ENCODE measurements at places on chromosomes 6 and 20.

DNA sequence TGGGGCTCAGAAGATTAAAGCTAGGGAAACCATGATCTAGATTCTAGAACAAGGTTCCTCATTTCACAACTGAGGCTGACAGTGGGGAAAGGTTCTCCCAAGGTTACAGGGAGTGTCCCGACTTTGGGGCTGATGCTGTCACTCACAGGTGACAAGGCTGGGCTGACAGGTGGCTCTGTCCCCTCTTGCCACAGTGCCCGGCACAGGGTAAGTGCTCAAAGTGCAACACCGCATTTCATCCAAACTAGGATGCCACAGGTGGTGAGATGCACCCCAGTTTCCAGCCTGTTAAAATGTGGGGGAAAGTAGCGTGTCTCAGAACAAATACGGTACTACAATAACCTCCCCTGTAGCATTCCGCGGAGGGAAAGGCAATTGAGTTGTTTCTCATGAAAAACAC, 7.8 kb downstream of the ZBP1 start:
- no peak for DNase-seq

DNA sequence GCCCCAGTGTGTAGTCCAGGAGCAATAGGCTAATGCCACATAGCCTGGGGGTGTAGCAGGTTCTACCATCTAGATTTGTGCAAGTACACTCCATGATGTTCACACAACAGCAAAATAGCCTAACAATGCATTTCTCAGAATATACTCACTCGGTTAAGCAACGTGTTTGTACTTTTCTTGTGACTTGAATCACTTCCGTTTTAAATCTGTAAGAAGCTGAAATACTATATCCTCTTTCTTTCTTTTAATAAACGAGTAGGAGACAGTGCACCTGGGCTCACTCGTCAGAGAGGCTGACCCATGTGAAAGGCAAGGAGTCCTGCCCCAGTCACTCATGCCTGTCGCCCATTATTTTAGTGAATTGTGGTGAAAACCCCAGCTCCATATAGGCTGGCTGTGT, 201.6 kb downstream of the FOXA2 start:
- no peak for DNase-seq

- DNase-seq: no peak
These were observed 135.6 kb downstream of the EYA4 start for GRCh38 chr6:133376743-133377142.

- no peak for DNase-seq
These were observed 68.0 kb downstream of the SLC35F1 start for GRCh38 chr6:117974914-117975627.

DNA sequence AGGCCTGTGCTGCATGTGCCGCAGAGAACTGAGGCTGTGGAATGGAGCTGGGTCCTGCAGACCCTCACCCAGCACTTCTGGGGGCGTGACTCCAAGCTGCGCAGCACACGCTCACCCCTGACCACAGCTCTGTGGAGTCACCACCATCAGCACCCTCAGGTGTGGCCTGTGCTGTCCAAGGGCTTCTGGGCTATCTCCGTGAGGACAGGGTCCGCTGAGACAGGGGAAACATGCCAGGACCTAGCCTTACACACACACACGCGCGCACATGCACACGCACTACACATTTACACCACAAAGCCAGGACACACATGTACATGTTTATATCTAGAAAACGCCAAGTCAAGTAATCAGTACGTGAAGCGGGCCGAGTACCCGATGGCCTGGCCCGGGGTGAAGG, 26.8 kb upstream of the TCFL5 start:
- DNase-seq: no peak

- DNase-seq: no peak
These were observed 18.6 kb upstream of the ENPP1 start for GRCh38 chr6:131789219-131789618.

DNA sequence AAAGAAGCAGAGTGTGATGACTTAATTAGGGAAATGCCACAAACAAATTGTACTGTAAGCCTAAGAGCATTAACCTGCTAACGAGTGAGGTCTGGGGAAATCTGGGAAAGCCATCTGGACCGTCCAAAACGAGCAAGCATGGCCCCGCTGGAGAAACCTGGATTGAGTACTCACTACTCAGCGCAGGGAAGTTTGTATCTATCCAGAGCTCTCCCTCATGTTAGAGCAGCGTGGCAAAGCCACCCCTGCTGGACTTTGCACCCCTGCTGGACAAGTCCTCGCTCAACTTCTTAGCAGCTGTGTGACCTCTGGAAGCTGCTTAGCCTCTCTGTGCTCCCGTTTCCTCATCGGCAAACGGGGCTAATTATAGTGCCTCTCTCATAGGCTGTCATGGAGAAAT, 37.3 kb downstream of the PSMG4 start:
- DNase-seq: no peak

- DNase-seq: no peak
These were observed 126.7 kb downstream of the BCAS1 start for GRCh38 chr20:53943522-53944291.

Measured in stimulated activated CD8-positive, alpha-beta memory T cell treated with anti-CD3 and anti-CD28 coated beads, Interleukin-4, amount 100 ng/mL, for 4 hours (primary cell).